Activated naive CD4-positive, alpha-beta T cell (primary cell): ENCODE measurements at places on chromosomes 3 and 15.

GRCh38 chr3:58824285-58824684 lies 157.7 kb upstream of the FAM3D start:
- DNase-seq, result no peak

GRCh38 chr15:26805470-26805869 lies 32.6 kb upstream of the GABRB3 start:
- no peak for DNase-seq

GRCh38 chr15:36617529-36618196 lies 38.2 kb downstream of the CDIN1 start:
- no peak for DNase-seq

DNA sequence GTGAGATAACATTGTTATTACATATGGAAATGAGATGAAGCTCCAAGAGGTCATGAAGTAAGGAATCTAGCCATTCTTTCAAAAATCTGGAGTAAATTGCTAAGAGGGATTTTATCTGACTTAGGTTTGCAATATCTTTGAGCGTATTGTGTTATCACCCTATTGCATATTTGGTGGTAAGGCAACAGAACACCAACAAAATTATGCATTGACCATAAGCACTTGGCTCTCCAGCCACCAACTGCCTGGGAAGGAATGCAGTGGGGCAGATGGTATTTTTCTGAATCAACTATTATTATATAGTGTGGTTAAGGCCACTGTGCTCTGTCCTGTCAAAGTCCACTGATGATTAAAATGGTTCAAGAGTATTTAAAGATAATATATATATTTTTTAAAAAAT lies 287.9 kb upstream of the SEMA6D start:
- no peak for DNase-seq

DNA sequence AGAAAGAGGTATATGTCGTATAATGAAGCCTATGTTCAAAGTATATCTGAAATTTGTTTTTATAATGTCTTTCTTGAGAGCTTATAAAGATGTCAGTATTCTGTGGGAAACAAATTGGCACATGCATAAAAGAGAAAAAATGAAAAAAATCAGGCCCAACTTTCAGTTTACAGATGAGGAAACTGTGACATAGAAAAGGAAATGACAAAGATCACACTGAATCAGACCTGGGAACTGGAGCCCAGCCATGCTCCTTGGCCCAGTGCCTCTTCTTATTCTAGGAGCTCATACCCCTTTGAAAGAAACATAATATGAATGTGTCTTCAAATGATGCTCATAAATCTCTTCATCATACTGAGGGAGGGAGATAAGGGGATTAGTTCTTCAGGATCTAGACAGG lies 48.4 kb downstream of the TMEM44 start:
- no peak for DNase-seq

GRCh38 chr3:132311841-132312240 lies 5.4 kb upstream of the ACP3 start:
- no peak for DNase-seq

- no peak for DNase-seq
Measured at GRCh38 chr3:156497326-156497725, 57.6 kb downstream of the SSR3 start.

DNA sequence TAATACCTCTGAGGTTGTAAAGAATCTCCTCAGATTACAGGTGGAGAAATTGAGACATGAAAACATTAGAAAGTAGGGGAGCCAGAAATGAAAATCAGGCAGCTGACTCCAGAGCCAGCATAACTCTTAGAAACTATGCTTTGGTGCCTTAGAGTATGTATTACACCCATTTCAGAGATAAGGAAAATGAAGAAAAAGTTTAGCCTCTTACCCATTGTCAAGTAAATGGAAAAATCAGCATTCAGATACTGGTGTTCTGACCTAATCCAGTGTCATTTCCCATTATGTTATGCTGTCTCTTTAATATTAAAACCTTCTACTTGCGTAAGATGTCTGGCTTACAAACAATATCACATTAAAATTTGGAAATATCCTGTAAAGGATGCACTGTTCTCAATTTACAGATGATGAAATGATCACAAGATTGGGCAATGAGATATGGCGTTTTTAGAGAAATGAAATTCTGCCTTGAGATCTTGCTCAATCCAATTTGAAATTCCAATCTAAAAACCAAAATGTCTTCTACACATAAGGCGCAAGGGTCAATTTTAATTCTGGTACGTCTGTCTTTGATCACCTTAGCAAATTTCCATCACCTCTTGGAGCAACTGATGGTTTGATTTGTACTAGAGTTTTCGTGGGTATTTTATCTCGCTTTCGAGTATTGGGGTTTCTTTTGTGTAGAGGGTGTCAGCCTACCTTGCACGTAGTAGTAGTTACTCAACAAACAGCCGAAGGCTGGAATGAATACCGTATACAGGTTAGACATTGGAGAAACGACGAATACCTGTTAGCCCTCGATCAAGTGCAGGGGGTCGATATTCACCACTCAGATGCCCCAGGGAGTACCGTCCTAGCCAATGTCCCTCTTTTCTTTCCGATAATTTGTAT lies 902 bp upstream of the ZCWPW2 start:
- no peak for DNase-seq

DNA sequence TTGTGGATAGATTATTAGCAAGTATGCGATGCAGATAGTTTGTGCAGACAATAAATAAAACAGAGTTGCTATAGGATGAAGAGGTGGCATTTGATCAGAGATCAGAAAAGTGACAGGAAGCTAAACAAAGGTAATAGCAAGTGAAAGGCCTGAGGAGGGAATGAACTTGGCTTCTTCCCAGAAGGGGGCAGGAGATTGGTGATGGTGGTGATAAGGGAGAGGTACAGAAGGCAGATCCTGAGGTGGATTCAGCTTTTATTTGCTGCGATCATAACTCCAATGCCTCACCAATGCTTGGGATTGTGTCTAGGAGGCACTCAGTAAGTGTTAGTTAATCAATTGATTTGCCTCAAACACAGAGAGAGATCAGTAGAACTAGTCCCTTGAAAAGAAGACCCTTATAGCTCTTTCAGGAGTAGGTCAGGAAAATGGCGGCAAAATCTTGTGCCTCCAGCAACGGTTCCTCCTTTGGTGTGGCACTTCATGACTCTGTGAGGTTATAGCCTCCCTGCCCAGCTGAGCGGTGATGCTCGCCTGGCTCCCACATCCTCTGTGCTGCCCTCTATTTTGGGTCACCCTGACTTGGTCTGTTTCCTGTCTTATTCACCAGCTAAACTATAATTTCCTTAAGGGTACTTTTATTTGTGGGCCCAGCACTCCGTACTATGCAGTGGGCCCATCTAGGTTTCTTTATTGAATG lies 37.5 kb downstream of the TGFBR2 start:
- DNase-seq, result peak; percentile 11

- DNase-seq, result no peak
Measured at GRCh38 chr15:99878835-99879234, 145.6 kb upstream of the LYSMD4 start.

- no peak for DNase-seq
Measured at GRCh38 chr3:171591070-171591469, 130.9 kb upstream of the TNIK start.

- DNase-seq, result no peak
Measured at GRCh38 chr3:45075821-45076625, 49.9 kb downstream of the CLEC3B start.

- DNase-seq, result no peak
Measured at GRCh38 chr3:13588221-13588701, 39.3 kb downstream of the FBLN2 start.

DNA sequence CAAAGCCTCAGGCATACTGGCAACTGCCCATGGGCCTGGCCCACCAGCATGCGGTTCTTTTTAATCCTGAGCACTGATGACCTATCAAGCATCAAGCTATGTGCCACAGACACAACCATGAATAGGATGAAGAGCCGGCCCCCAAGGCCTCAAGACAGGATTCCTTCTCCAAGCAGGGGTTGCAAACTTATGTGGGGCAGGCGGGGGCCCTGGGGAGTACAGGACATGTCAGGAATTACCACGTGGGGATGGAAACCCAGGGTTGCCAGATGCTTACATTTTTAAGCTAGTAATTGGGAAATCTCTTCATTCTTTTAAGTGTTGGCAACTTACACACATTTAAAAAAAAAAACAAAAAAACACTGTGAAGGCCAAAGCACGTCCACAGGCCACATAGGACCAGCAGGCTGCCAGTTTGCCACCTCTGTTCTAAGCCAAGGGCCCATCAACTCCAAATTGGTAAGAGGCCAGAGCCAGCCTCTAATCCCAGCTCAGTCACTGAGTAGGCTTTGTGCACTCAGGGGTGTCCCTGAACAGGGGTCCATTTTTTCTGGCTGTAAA lies 32.8 kb downstream of the BDH1 start:
- DNase-seq, result no peak

DNA sequence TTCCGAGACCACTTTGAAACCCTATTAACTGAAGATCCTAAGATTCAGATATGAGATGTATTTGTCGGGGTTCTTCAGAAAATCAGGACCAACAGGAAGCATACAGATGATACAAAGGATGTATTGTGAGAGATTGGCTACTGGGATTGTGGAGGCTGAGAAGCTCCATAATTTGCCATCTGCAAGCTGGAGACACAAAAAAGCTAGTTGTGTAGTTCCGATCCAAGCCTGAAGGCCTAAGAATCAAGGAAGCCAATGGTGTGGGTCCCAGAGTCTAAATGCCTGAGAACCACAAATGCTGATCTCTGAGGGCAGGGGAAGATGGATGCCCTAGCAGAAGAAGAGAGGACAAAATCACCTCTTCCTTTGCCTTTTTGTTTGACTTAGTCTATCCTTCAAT lies 10.9 kb upstream of the PLSCR1 start:
- no peak for DNase-seq

DNA sequence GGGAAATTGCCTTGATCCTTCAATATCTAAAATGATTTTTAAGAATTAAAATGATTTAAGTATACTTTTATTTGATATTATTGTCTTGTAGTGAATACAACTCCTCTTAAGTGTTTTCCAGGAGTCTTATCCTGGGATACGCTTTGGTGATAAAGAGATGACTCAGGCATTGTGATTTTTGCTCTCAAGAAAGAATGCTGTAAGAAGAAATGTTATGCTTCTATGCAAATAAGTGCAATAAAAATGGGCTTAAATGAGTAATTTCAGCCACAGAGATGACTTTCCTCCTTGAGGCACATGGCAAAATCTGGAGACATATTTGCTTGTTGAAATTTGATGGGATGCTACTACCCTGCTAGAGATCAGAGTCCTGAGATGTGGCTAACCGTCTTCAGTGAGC lies 358.6 kb upstream of the BCHE start:
- DNase-seq, result no peak

DNA sequence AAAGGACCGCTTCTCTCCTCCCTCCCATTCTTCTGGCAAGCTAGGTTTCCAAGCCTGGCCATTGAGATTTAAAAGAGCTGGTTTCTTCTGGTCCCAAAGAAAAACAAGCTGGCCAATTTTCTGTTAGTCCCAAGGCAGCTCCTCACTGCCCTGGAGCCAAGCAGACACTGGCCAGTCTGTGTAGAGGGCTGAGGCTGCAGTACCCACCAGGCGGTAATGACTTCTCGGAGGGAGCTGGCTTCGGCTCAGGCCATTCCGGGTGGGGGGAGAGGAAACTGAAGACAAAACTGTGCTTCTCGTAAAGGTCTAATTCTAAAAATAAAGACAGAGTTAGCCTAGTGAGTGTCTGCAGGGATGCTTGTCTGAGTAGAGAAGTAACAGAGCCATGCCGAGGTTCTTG lies 78.5 kb upstream of the SMAD3 start:
- DNase-seq, result no peak

GRCh38 chr3:141441381-141442364 lies 45.2 kb upstream of the RASA2 start:
- peak; percentile 67 for DNase-seq

DNA sequence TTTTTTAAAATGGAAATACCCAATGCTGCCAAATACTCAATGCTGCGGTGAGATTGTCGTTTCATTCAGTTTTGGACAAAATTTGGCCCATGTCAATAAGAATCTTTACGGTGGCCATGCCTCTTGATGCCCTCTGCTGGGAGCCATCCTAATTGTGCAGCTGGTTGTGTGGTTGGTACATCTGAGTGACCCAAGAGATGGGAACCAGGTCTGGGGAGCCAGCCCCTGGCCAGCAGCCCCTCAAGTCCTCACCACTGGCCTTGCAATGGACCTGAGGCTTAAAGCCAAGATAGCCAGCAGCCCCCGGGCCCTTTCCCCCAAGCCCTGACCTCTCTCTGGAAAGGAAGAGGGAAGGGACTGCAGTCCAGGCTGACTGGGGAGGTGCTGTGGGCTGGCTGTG lies 36.4 kb upstream of the ESYT3 start:
- DNase-seq, result no peak

DNA sequence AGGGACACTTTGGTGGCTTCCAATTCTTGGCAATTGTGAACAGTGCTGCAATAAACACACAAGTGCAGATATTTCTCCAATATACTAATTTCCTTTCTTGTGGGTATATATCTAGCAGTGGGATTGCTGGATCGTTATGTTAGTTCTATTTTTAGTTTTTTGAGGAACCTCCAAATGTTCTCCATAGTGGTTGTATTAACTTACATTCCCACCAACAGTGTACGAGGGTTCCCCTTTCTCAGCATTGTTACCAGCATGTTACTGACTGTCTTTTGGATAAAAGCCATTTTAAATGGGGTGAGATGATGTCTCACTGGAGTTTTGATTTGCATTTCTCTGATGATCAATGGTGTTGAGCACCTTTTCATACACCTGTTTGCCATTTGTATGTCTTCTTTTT lies 92.8 kb downstream of the DAPK2 start:
- DNase-seq, result no peak

GRCh38 chr15:29624271-29624670 lies 198.0 kb downstream of the TJP1 start:
- DNase-seq, result no peak

DNA sequence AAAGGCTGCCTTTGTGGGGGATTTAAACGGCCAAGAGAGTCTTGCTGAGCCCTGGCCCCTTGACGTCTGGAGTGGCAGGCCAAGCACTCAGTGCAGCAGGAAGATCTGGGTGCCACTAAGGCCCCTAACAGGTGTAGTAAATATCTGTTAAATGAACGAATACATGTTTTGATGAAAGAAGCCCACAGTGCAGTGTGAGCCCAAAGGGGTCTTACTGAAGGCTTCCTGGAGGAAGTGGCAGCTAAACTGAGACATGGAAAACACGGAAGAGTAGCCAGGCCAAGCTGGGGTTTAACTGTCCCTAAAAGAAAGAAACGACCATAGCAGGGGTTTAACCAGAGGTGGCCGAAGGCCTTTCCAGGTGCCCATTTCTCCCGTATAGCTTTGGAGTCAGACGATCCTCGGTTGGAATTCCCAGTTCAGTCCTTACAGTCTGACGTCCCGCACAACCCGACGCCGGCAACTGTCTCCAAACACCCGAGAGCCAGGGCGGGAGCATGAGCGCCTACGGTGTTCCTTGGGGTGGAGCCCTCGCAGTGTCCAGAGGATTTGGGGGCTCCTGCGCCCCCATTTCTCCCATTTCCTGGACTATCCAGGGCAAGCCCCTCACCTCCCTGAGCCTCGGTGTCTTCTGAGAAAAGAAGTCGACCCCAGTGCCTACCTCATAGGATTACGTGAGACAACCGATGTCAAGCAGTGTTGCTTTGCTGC lies 910 bp upstream of the ABHD6 start:
- no peak for DNase-seq

- no peak for DNase-seq
Measured at GRCh38 chr3:155070932-155071387, 9.2 kb upstream of the MME start.

- DNase-seq, result no peak
Measured at GRCh38 chr3:191382661-191383060, 52.3 kb upstream of the UTS2B start.
